ENCODE measurements at places on chromosomes 2 and 18.

GRCh38 chr2:196145256-196145655, 26.1 kb downstream of the STK17B start:
- no peak for DNase-seq

- no peak for DNase-seq
Measured at GRCh38 chr2:237895544-237896506, 36.4 kb downstream of the RAMP1 start.

DNA sequence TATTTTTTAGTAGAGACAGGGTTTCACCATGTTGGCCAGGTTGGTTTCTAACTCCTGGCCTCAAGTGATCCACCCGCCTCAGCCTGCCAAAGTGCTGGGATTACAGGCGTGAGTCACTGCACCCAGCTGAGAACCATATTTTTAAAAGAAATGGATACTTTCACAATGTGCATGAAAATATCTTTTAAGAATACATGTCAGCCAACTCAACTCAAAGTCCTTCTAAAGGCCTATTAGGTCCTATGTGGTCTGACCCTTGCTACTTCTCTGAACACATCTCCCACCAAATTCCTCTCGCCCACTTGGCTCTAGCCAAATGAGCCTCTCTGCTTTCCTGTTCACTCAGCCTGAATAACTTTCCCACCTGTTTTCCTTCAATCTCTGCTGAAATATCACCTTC, 119.6 kb downstream of the MTX2 start:
- DNase-seq: no peak

GRCh38 chr2:227846831-227847230, 24.6 kb upstream of the DAW1 start:
- DNase-seq: no peak

DNA sequence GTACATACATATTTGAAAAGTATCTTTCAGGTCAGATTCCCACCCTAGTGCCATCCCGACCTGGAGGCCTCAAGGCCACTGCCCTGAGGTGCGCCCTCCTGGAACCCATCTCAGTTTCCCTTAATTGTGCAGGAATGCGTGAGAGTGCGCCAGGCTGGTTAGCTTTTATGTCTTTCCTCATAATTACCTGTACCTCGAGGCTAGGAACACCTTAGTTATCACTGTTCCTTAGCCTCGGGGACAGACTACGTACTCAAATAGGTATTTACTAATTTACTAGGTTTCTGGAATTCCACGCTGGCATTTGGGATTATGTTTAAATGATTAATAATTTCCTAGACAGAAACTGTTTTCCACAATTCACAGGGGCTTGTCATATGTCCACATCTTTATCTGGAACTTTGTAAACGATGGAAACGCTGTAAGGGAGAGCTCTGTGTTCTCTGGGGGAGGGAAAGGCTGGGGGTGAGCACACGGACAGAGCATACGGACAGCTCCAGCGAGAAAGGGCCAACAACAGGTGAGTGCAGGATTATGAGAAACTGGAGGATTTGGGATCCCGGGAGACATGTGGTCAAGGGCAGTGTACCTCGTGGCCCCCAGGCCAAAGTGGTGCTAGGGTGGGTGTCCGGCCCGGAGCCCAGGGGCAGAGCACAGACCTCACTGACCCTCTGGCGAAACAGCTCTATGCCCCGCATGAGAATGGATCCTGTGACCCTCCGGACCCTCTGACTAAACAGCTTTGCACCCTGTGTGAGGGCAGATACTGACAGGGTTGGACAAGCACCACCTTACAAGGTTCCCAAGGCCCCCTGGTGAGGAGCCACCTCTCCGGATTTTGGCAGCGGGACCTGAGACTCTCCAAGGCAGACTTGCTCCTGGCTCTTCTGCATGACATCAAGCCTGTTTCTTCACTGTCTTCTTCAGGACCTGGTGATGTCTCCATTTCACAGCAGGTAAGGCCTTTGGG, 102.0 kb upstream of the PXDN start:
- DNase-seq: no peak

DNA sequence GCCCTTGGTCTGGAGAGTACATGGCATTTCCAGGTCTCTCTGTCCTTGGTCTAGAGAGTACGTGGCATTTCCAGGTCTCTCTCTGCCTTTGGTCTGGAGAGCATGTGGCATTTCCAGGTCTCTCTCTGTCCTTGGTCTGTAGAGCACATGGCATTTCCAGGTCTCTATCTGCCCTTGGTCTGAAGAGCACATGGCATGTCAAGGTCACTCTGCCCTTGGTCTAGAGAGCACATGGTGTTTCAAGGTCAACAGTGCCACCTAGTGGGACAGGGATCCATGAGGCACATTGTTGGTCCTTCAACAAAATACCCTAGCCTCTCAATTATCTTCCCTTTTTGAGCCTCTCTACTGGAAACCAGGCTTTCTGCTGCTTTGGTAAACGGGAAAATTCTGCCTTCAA, 250.2 kb downstream of the OTX1 start:
- no peak for DNase-seq

DNA sequence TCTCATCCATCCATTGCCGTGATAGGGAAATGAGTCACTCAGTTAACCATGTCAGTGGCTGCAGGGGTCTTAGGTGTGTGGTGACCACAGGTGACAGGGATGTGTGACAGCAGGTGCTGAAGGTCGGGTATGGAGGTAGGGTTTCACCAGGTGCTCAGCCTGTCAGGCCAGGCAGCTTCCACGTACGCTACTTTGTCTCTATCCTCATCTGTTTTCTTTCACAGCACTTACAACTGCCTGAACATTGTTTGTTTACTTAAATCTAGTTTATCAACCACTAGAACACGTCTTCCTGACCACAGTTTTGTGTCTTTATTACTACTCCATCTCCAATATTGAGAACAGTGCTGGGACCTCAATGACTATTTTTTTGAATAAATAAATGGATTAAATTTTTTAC, 11.4 kb upstream of the UXS1 start:
- DNase-seq: no peak

GRCh38 chr2:206435742-206436141, 7.6 kb upstream of the ADAM23 start:
- no peak for DNase-seq

- DNase-seq: peak; percentile 73
Measured at GRCh38 chr2:100822587-100823248, 2.8 kb downstream of the NPAS2 start.

GRCh38 chr18:62037012-62037742, 144.4 kb upstream of the RNF152 start:
- no peak for DNase-seq

DNA sequence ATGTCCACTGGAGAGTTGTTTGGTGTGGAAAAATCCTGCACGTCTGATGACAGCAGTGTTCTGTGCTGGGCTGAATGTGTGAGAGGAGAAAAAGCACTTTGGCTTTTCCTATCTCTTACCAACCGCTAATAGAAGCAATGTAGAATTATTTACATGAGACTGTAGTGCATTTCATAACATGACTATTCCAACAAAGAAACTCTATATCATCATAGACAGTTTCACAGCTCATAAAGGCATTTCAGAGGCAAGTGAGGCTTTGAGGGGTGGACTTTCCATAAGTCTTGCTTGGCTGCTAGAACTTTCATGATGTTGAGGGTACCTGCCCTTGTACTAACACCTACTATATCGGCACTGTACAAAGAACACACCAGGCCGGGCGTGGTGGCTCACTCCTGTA, 345.1 kb upstream of the RAB12 start:
- no peak for DNase-seq

DNA sequence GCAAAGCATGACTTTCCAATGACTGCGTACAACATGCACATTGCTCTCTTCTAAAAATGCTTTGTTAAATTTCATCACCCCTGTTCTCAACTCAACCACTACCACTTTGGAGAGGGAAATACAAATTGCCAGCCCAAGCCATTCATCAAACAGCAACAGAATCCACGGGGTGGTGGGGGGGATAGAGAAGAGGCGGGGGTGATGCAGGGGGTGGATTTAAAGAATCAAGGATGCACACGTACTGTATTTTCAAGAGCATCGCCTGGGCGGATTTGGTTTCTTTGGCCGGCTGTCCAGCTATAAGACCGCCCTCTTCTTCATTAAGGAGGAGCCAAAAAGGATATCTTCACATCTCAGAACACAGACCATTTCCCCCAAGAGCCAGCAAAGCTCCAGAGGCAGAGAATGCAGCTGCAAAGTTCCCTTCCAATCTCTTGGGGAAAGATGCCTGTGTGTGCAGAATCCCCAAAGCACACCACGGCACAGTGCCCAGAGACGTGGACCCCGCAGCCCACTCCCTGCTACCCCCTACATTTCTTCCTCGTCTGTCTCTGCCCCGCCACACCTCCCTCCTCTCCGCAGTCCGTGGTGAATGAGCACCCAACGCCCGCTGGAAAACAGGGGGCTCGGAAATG, 977 bp downstream of the SLC8A1 start:
- DNase-seq: peak; percentile 88

DNA sequence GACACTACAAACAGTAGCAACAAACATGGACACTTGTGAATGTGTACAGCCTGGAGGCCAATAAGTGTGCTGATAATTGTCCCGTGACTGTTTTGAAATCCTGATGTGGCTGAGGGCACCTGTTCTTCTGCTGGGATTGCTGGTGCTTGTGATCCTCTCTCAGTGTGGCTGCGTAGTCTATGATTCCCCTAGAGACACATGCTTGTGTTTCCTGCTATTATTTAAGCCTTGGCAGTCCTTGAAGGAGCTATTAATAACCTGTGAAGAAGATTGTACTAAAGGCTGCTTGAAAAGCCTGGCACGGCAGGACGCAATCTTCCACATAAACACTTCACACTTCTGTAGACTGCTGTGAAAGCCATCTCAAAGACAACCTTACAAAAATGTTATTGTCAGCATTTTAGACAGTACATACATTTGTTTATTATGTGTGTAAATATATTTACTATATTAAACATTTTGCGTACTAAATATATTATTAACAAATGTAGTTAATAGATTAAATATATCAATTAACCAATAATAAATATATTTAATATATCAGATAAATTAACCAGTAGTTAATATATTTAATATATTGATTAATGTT, 71.4 kb downstream of the GALR1 start:
- no peak for DNase-seq

DNA sequence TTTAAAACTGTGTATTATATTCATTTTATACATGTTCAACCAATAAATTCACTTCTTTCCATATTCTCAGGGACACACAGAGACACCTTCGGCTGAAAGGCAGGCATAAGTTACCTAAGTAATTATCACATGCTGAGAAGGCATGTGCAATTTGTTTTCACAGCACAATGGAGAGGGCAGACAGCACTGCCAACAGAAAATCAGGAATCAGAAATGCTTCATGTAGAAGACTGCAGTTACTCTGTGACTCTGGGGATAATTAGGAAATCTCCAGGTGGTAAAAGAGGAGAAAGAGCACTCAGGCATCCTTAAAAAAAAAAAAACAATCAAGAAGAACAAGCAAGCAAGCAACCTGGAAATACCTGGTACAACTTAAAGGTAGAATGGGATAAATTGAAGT, 49.3 kb downstream of the DSEL start:
- no peak for DNase-seq

GRCh38 chr2:212361174-212361756, 177.3 kb downstream of the ERBB4 start:
- no peak for DNase-seq

DNA sequence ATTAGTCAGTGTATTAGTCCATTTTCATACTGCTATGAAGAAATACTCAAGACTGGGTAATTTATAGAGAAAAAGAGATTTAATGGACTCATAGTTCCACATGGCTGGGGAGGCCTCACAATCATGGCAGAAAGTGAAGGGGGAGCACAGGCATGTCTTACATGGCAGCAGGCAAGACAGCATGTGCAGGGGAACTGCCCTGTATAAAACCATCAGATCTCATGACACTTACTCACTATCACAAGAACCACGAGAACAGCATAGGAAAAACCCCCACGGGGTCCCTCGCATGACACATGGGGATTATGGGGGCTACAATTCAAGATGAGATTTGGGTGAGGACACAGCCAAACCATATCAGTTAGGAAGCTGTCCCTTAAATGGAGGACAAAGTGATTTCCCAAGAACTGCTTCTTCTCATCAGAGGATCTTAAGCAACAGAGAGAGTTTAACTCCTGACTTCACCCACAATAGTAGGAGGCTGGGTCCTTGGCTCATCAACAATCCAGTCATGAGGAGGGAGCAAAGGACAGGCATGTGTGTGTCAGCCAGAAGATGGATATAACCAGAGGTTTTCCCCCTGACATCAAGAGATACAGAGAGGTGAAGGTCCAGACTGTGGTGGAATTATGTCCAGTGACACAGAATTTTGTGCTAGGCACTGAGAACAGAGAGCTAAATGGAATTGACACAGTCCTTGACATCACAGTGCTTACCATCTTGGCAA, 203.8 kb upstream of the SH3BP4 start:
- DNase-seq: no peak

GRCh38 chr2:240462707-240463273, 27.3 kb downstream of the GPC1 start:
- DNase-seq: no peak

- DNase-seq: peak; percentile 18
Measured at GRCh38 chr2:229090225-229090624, 180.9 kb downstream of the PID1 start.

Measured in fibroblast of skin of right biceps (primary cell).